Kidney (tissue), 22 donors: ENCODE measurements at places on chromosomes 7 and 10.
A peak's percentile ranks its signal among the peaks of the same experiment; 100 is the strongest.

DNA sequence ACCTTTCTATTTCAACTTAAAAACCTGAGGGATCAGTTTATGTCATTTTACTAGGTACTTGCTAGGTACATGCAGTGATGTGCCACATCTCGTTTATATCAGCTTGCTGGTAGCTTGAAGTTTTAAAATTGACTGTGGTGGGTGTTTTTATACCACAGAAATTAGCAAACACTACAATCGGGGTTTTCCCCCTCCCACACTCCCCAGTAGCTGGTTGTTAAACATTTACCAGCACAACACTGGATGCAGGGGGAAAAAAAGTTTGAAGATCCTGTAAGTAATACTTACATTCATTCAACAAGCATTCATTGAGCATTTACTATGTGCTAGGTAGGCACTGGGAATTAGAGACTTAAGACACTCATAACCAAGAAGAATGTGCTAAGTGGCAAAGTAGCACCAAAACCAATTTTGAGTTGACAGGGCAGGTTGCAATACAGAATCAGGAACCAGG lies 32.6 kb downstream of the USP6NL start:
- DNase-seq: no peak

GRCh38 chr10:85922356-85923129 lies 444.1 kb downstream of the GRID1 start:
- peak; percentile 23 for DNase-seq

GRCh38 chr7:95537468-95537867 lies 51.7 kb downstream of the ASB4 start:
- no peak for DNase-seq

GRCh38 chr7:127478024-127478355 lies 85.5 kb upstream of the ZNF800 start:
- no peak for DNase-seq

DNA sequence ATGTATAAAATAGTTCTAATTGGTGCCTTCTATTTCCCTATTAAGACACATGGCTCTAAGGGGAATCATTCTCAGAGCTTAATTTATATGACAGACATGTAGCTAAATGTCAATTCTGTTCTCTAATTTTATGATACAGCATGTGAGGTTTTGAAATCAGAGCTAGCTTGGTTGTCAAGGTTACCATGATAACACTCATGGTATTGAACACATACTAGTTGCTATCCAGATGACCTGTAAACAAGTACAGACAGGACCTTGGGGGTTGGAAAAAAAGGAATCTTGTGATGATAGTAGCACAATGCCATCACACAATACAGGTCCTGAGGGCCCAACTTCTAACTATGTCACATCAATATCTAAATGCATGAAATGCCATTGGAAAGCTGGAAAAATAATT lies 49.2 kb downstream of the RHOBTB1 start:
- DNase-seq: no peak

GRCh38 chr10:119933179-119933578 lies 40.6 kb downstream of the SEC23IP start:
- peak; percentile 29 for DNase-seq

- DNase-seq: no peak
Observed at GRCh38 chr7:5462216-5462615, 38.6 kb upstream of the TNRC18 start.

GRCh38 chr7:74266191-74266963 lies 12.2 kb upstream of the RFC2 start:
- DNase-seq: no peak

DNA sequence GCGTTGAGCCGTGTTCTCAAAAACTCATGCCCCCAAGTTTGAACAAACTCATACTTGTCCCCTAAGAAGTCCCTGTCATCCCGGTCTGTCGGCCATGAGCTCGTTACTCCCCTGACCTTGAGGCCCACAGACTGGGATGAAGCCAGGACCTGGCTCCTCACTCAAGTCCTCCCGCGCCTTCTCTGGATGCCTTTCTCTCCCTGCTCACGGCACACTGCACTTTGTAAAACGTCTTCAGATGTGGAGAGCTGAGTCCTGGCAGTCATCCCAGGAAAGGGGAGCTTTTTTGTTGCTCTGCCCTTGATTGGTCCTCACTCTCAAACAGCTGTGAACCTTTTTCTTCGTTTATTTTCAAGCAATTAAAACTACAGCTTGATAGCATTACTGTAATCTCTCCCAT lies 110.8 kb downstream of the JAZF1 start:
- peak; percentile 64 for DNase-seq

DNA sequence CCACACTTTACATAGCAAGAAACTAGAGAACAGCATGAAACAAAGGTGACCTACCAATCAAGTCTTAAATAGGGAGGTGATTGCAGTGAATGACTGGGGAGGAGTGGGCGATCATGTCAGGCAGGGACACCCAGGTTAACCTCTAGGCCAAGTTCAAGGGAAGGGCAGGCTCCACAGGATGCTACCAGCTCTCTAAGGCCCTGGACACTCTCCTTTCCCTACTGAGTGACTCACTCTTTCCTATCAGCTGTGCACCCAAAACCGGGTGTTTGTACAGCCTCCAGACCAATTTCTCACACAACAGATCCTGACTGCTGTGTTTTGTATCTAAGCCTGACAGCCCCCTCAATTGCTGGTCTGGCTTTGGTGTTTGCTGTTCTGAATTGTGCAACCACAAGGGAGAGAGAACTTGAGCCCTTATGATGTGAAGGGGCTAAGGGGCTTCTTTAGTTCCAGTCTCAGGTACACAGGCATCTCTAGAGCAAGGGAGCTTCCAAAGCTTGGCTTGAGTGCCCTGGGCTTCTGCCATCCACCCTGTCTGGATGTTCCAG lies 107.8 kb downstream of the TBXAS1 start:
- no peak for DNase-seq

GRCh38 chr7:139294241-139294640 lies 46.9 kb upstream of the FMC1 start:
- DNase-seq: no peak

DNA sequence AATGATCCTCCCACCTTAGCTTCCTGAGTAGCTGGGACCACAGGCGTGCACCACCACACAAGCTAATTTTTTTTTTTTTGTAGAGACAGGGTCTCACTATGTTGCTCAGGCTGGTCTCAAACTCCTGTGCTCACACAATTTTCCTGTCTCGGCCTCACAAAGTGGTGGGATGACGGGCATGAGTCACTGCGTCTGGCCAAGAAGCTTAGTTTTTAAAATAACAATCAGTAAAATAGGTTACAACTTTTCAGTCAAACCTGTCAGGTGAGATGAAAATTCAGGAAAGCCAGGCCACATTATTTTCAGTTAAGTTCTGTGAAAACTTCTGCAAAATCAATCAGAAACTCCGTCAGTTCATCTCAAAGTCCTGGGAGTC lies 55.4 kb downstream of the FAM241B start:
- DNase-seq: no peak

DNA sequence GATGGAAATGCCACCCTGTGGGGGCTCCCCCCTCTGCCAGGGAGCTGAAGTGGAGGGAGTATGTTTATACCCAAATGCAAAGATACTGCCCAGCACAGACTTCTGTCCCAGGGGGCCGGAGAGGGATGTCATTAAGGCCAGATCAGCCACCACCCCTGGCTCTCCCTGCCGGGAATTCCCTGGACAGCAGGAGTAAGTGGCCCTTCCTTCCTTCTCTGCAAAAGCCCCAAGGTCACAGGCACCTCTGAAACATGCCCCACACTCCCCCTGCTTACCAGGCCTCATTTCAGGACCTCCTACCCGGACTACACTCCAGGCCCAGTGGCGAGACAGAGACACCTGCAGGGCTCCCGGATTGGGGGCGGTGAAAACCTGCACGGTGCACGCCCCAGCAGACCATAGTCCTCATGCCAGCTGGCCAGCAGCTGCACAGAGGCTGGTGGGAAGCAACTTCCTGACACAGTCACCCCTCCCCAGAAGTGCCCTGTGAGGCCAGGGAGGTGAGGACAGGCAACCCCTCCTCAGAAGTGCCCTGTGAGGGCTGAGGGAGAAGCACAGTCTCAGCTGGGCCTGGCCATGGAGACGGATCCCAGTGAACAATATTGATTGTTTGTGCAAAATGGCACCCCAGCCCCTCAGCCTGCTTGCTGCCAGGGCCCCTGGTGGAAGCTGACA lies 33.0 kb upstream of the RET start:
- DNase-seq: no peak

GRCh38 chr10:13730956-13731355 lies 144.2 kb downstream of the PRPF18 start:
- no peak for DNase-seq

GRCh38 chr10:104766341-104766740 lies 125.3 kb downstream of the SORCS3 start:
- DNase-seq: no peak

DNA sequence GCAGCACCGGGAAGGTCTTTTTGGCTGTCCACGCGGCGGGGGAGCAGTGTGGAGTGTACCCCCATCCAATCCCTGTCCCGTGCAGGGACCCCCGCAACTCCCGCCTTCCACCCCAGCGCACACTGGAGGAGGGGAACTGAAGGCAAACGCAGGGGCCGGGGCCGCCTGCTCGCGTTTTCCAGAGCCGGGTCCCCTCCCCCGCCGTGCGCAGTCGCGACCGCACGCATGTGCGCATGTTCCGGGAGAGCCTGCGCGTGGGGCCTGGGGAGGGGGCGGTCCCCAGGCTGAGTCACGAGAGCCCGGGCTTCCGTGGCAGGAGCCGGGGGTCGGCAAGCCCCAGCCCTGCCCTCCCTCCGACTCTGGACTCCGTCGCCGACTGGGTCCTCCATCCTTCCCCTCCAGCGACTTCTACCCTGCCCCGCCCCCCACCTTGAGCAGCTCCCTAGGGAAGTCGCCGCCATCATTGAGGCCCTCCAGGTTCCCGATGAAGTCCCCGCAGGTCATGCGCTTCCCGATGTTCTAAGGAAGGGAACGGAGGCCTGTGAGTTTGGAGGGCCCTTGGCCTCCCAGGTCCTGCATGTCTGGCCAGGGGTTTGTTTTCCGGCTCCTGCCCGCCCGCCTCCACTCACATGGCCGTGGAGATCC lies 8.0 kb downstream of the PSD start:
- DNase-seq: peak; percentile 80

DNA sequence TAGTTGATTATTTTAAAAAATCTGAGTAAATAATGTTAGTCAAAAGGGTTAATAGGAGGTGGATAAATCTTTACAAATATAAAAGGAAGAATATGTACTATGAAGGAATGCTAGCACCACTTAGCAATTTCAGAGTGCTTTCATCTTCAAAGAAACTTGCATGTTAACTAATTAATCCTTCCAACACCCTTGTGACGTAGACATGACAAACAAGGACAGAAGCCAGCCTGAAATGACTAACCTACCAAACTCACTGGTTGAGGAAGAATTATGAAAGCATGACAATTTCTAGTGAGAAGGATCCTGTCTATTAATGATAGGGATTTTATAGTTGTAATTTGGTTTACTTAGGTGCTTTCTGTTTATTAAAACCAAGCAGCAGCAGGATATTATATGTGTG lies 468.0 kb upstream of the FZD8 start:
- no peak for DNase-seq

GRCh38 chr7:87199241-87199640 lies 20.3 kb downstream of the TMEM243 start:
- no peak for DNase-seq

GRCh38 chr7:130274296-130274695 lies 7.6 kb downstream of the CPA2 start:
- DNase-seq: no peak

GRCh38 chr7:40887099-40887498 lies 752.3 kb downstream of the SUGCT start:
- DNase-seq: no peak

DNA sequence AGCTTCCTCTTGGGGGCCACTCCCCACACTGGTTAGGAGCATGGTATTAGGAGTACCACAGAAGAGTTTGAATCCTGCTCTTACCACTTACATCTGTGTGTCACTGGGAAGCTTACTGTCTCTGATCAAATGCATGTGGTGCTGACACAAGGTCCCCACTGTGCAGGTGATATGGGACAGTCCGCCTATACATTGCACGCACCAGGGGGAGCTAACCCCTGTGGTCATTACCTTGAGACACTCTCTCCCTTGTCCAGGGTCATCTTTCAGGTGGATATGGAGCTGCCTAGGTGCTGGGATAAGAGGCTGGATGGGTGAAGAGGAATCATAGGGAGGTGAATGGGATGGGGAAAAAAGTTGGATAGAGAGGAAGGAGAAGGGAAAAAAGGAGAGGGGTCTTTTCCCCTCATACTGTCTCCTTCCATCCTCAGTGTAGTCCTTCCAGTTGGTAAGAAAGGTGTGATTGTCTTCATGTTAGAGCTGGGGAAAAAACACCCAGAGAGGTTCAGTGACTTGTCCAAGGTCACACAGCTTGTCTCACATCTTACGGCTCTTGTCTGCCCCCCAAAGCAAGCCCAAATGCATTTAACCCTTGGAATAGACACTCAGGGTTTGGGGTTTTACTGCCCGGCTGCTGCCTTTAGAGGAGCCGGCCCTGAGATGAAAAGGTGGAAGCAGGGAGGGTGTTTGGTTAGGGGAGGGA lies 125.9 kb downstream of the CDH23 start:
- no peak for DNase-seq

GRCh38 chr7:114175125-114175524 lies 239.5 kb upstream of the FOXP2 start:
- no peak for DNase-seq

GRCh38 chr7:102927312-102927933 lies 14.6 kb downstream of the LRRC17 start:
- DNase-seq: no peak

GRCh38 chr7:129189661-129190310 lies 1.4 kb downstream of the SMO start:
- no peak for DNase-seq

GRCh38 chr10:48472501-48473069 lies 132.3 kb downstream of the ARHGAP22 start:
- DNase-seq: no peak

- DNase-seq: peak; percentile 79
Observed at GRCh38 chr7:90766814-90767564, 170.9 kb downstream of the CDK14 start.

- DNase-seq: no peak
Observed at GRCh38 chr10:124323111-124323725, 95.5 kb downstream of the OAT start.

GRCh38 chr10:87626422-87626892 lies 33.2 kb upstream of the PAPSS2 start:
- no peak for DNase-seq

GRCh38 chr10:49139846-49140195 lies 6.0 kb upstream of the FAM170B start:
- no peak for DNase-seq

DNA sequence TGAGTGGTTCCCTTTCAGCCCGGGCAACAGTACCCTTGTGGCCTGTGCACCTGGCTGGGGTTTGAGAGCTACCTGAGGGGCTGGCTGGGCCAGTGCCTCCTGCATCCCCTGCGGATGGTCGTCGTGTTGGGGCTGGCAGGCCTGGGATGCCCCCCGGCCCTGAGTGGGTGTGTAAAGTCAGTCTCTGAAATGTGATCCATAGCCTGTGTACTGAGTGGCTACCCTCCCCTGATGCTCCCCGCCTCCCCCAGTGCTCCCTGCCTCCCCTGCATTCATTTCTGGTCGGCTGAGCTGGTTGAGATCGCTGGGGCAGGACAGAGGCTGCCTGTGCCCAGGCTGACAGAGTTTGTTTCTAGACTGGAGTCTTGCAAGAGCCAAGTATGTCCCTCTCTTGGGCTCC lies 9.3 kb downstream of the ZNF316 start:
- peak; percentile 78 for DNase-seq
